Ovary (tissue), 10 donors: ENCODE measurements at places on chromosomes 7 and 10. TPM values are rescaled to one million over a fixed set of nuclear protein-coding genes. Genes with fewer than 3 reads are reported as not detected.

SSC4D gene
- total RNA-seq = 1.4 TPM

AZGP1 gene
- total RNA-seq = 4.4 TPM

GIMAP2 gene
- total RNA-seq = 12.2 TPM

ASB15 gene
- total RNA-seq = not detected

ACSM6 gene
- total RNA-seq = not detected

DRGX gene
- not detected for total RNA-seq

SERPINE1 gene
- 4.0 TPM for total RNA-seq

NKX6-2 gene
- not detected for total RNA-seq

SPAM1 gene
- total RNA-seq = not detected

CAPZA2 gene
- total RNA-seq = 155 TPM

GARIN1A gene
- 3.2 TPM for total RNA-seq

LRGUK gene
- 0.92 TPM for total RNA-seq

PILRA gene
- total RNA-seq = 4.1 TPM

HSPA12A gene
- 27.7 TPM for total RNA-seq

TFR2 gene
- 0.30 TPM for total RNA-seq

ATP6V0A4 gene
- not detected for total RNA-seq
